ENCODE measurements at places on chromosomes 16 and 17.

GRCh38 chr17:74512624-74513091, 18.6 kb downstream of the CD300LB start:
- DNase-seq: no peak

GRCh38 chr16:11084876-11085485, 140.6 kb downstream of the CLEC16A start:
- DNase-seq: no peak

DNA sequence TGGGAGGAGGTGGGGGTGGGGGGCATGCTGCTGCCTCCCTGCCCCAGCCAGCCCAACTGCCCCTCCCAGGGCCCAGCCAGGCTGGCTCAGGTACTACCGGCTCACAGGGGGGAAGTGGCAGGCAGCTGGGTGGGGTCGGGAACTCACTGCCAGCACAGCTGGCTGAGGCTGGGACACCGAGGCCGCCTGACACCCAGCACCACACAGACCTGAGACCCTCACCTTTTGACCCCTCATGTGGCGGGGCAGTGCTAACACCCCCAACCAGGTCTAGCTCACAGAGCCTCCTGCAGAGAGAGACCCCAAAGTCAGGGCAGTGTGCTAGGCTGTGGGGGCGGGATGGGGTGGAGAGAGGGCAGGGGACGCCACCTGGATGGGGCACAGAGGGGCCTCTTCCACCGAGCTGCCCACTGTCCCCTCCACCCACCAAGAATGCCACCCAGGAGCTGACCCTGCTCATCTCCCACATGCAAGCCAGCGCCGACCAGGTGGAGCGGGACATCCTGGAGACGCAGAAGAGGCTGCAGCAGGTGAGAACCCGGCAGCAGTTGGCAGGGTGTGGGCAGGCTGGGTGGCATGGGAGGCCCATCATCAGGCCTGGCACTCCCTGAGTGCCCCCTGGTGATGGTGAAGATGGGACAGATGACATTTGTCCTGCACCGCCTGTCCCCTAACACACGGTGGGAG, 3.0 kb downstream of the EVPLL start:
- DNase-seq: no peak

GRCh38 chr17:34015253-34015652, 239.8 kb upstream of the CCL2 start:
- DNase-seq: no peak

- DNase-seq: no peak
These were observed 14.1 kb upstream of the CALB2 start for GRCh38 chr16:71344315-71344905.

DNA sequence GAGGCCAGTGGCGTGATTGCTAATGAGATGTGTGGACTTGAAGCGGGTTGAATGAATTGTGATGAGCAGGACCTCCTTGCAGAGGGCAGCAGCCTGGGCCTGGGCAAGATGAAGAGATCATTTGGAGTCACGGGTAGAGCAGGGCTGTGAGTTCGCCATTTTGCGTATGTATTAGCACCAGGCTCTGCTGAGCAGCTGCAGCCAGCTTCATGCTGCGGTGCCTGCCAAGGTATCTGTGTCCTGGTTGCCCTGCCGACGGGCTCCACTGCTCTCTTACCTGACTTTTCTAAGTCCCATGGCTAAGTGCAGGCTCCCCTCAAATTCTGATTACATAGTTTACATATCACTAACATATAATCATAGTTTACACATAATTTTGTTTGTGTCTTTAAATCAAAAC, 295.7 kb downstream of the SNX29 start:
- no peak for DNase-seq

GRCh38 chr16:12500771-12501170, 302.9 kb downstream of the CPPED1 start:
- DNase-seq: no peak
